ENCODE measurements at places on chromosomes 13 and 19. TPM values are rescaled to one million over a fixed set of nuclear protein-coding genes. Genes with fewer than 3 reads are reported as not detected.

The PNPLA6 gene
- total RNA-seq: 89.2 TPM

The PDX1 gene
- not detected for total RNA-seq

The FPR1 gene
- total RNA-seq: not detected

The IRGC gene
- not detected for total RNA-seq

The NXNL1 gene
- not detected for total RNA-seq
